ENCODE measurements at places on chromosomes 3 and 15.

DNA sequence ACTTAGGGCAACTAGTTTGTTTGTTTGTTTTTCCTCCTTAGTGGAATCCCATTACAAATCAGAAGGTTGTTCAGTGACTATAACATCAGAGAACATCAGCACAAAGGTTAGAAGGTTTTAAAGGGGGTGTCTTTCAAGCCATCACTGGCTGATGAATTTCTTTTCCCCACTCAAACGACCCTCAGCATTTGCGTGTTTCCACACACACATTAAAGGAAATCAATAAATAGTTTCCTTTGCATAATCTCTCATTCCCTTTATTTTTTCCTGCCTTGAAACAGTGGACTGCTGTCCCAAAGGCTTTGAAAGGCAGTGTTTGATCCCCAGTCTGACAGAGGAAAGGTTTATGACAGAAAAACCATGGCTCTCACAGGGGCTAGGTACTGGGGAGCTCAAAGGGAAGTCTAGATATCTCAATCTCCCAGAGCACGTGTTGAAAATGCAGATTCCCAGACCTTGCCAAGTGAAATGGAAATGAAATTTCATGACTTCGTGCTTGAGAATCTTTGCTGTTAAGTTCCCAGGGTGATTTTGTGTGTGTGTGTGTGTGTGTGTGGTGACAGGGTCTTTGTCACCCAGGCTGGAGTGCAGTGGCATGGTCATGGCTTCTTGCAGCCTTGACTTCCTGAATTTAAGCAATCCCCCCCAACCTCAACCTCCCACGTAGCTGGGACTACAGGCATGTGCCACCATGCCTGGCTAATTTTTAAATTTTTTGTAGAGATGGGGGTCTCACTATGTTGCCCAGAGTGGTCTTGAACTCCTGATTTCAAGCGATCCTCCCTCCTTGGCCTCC lies 2.2 kb upstream of the INTS14 start:
- DNase-seq, result no peak

DNA sequence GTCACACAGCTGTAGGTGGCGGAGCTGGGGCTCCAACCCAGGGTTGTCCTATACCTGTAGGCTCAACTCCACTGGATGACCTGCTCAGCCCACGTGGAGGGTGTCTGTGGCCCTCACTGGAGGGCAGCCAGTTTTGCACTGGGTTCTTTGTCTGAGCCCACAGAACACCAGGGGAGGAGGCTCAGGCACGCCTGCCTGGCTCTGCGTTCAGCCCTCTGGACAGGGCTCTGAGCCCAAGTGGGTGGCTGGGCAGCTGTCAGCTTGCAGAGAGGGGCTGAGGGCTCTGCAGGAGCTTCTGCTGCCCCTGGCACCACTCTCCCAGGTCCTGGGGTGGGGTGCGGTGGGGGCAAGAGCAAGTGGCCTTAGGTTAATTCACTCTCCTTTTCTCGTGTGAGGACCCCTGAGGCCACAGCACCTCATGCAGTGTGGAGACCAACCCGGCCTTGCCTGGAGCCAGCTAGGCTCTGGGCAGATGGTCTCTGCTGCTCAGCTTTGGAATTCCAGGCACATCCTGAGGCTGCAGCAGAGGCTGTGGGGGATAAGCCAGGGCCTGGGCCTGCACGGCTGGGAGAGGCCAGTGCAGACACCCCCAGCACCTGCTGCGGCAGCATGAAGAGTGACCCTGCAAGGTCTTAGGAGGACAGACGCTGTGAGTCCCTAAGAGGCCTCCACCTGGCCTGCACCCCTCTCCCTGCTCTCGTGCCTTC lies 23.5 kb downstream of the DUSP7 start:
- DNase-seq, result no peak

- DNase-seq, result no peak
Observed at GRCh38 chr3:65666448-65667091, 372.1 kb downstream of the MAGI1 start.

- no peak for DNase-seq
Observed at GRCh38 chr3:71056327-71056726, 527.2 kb downstream of the FOXP1 start.

GRCh38 chr3:128946411-128946810 lies 47.5 kb downstream of the CFAP92 start:
- DNase-seq, result no peak

GRCh38 chr15:95763426-95763825 lies 567.1 kb upstream of the NR2F2 start:
- DNase-seq, result no peak

GRCh38 chr3:13051066-13051465 lies 22.2 kb downstream of the IQSEC1 start:
- no peak for DNase-seq

DNA sequence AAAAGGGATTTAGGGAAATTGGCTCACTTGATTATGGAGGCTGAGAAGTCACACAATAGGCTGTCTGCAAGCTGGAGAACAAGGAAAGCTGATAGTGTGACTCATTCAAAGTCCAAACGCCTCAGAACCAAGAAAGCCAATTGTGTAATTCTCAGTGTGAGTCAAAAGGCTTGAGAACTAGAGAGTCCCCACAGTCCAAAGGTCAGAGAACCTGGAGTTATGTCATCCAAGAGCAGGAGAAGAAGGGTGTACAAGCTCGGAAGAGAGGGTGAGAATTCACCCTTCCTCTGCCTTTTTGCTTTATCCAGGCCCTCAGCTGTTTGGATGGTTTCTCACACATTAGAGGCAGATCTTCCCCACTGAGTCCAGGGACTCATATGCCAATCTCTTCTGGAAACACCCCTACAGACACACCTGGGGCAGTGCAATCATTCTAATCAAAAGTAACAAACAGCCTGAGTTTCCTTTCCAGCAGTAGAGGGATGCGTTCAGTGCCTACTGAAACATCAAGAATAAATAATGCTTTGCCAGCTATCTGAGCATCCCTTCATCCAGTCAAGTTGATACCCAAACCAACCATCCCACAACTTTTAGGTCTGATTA lies 271.5 kb downstream of the SATB1 start:
- peak; percentile 4 for DNase-seq

GRCh38 chr3:31955581-31955980 lies 25.5 kb downstream of the OSBPL10 start:
- no peak for DNase-seq

DNA sequence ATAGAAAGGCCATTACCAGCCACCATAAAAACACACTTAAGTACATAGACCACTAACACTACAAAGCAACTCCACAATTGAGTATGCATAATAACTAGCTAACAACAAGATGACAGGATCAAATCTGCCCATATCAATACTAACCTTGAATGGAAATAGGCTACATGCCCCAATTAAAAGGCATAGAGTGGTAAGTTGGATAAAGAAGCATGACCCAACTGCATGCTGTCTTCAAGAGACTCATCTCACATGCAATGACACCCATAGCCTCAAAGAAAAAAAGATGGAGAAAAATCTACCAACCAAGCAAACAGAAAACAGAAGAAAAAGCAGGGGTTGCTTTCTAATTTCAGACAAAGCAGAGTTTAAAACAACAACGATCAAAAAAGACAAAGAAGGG lies 218.7 kb downstream of the ISL2 start:
- DNase-seq, result no peak

GRCh38 chr15:35208353-35208752 lies 123.3 kb upstream of the NANOGP8 start:
- no peak for DNase-seq

DNA sequence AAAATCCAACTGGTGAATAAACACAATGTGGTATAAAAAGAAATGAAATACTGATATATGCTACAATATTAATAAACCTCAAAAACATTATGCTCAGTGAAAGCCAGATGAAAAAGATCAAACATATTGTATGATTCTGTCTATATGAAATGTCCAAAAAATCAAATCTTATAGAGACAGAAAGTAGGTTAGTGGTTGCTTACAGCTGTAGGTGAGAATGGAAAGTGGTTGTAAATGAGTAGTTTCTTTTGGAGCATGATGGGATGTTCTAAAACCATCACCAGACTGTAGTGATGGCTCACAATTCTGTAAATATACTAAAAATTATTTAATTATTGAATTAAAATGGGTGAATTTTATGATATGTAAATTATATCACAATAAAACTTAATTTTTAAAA lies 58.4 kb downstream of the SENP7 start:
- no peak for DNase-seq

- DNase-seq, result no peak
Observed at GRCh38 chr3:64693031-64693430, 5.2 kb upstream of the ADAMTS9 start.

DNA sequence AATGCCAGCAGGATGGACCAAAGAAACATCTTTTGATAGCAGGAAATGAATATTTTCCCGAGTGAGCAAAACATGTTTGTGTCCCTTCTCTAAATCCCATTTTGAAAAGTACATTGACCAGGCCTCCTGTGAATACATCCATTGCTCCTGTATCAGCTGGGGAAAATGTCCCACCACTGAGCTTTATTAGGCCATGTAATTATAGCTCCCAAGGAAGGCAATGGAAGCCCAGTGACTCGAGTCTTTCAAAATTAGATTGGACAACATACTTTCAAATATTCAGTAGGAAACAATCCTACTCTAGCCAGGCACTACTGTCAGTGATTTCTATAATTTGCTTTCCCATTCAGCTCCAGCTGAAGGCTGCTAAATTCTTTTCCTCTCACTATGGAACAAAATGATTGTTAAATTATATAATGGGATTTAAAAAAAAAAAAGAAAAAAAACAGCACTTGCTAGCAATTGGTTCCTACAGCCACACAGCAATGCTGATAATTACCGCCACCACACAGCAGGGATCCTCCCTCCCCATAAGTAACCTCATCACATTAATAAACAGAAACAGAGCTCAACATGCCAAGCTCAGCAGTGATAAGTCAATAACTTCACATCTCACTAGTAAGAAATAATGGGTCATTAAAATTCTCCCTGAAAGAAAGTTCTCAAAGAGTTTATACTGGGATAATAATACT lies 172.4 kb upstream of the SLC2A2 start:
- no peak for DNase-seq

DNA sequence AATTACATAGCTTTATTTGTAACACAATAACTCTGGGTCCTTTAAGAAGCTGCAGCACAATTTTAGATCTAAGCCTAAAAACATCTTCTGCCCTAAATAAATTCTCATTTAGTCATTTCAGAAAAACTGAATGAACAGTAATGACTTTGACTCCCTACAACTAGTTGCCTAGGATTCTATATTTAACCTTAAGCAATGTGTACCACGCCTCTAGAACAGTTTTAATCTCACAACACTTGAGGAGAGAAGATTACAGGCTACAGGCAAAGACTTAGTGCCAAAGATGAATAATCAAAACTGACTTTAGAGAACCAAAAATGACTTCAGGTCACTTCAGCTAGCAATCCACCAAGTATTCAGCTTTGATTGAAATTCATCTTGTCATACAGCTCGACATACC lies 192.8 kb downstream of the ULK4 start:
- DNase-seq, result no peak

- peak; percentile 87 for DNase-seq
Observed at GRCh38 chr3:8869613-8870012, 93.7 kb downstream of the RAD18 start.

DNA sequence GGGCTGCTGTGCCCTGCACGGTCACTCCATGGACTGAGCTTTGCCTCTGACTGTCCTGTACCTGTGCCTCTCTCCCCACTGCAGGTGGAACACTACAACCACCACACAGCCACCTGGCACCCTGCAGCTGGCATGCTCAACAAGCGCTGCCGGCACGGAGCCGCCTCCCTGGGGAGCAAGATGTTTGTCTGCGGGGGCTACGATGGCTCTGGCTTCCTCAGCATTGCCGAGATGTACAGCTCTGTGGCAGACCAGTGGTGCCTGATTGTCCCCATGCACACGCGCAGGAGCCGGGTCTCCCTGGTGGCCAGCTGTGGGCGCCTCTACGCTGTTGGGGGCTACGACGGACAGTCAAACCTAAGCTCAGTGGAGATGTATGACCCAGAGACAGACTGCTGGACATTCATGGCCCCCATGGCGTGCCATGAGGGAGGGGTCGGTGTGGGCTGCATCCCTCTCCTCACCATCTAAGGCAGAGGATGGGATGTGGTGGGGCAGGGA lies 37.3 kb upstream of the PTPN23 start:
- DNase-seq, result no peak

DNA sequence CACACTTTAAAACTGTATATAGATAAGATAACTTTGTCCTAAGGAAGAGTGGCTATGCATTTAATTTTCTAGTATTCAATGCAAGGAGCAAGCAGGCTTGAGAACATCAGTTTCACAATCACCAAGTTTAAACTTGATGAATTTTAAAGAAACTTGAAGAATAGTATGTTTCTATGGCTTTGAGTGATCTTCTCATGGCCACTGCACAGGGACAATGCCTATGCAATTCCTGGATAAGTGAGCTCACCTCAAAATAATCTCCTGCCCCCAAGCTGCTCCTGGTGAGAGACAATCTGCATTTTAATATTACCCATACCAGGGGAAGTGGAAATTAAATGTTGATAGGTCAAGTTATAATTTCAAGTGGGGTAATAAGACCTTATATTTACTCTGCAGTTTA lies 376.6 kb upstream of the CBLB start:
- DNase-seq, result no peak

- no peak for DNase-seq
Observed at GRCh38 chr15:68812597-68813431, 7.9 kb downstream of the ANP32A start.

- no peak for DNase-seq
Observed at GRCh38 chr3:191294291-191294690, 34.9 kb upstream of the CCDC50 start.

GRCh38 chr3:10467204-10467603 lies 38.2 kb downstream of the ATP2B2 start:
- DNase-seq, result no peak

GRCh38 chr15:34070003-34070402 lies 31.0 kb upstream of the AVEN start:
- DNase-seq, result no peak

DNA sequence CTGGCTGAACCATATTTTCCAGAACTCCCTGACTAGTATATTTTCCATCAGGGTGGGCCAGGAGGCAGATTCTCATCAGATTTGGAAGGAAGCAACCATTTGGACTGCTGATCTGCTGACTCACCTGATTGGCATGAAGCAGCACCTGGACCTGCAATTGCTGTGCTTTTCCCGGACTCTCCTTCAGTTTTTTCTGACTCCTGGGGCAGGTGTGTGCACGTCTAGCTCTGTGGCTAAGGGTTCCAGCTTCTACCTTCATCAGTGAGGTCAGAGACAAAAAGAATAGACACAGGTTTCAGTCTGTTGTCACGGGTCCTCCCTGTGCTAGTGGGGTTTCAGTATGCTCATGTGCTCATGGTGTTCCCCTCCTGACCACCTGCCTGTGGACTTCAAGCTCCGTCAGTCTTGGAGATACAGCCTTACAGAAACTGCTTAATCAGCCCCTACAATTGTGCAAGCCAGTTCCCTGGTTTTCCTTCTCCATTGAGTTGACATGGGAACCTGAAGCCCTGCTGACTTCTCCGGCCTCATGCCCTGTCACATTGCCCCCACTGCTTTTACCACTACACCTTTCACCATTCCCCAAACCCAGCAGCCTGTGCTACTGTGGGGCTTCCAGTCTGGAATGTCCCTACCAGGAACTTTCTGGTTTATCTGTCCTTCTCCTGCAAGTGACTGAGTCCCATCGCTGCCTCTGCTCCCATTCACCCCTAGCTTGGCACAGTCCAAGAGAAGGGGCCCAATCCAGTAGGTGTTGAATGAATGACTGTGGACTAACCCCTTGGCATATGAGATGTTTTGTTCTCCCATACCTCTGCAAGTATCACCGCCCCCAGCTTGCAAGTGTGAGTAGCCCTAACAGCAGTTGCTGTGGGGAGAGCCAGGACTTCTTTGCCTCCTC lies 31.7 kb downstream of the HMCES start:
- DNase-seq, result no peak
